ENCODE measurements at places on chromosomes 5 and 9.

DNA sequence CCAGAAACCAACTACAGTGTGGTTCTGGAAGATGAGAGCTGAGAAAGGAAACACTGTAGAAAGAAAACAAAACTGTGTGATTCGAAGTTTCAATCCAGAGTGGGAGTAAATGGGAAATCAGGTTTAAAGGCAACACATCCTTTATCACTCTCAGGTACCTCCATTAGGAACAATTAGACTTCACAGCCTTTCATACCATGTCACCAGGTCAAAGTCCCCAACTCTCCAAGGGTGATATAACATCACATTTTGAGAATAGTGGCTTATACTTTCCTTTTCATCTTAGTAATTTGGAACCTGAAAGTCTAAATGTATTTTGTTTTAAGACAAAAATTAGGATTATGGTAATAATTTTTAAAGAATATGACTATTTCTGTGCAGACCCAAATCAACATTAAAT is 194.9 kb upstream of the WWC1 start:
- DNase-seq: no peak

DNA sequence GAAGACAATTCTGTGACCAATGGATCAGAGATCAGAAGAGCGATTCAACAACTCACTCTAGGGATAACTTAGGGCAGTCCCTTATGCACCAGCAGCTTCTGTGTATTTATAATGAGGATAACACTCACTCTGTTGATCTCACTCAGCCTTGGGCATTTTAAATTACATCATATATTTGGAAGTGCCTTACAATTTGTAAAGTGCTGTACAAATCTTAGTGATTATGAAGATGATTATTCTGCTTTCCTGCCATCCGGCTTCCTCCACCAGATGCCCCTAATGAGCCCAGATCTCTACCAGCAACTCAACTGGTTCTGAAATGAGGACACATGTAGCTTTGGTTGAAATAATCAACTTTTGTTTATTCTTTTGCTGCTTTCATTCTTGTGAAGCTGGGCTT is 105.3 kb downstream of the PCSK1 start:
- no peak for DNase-seq

DNA sequence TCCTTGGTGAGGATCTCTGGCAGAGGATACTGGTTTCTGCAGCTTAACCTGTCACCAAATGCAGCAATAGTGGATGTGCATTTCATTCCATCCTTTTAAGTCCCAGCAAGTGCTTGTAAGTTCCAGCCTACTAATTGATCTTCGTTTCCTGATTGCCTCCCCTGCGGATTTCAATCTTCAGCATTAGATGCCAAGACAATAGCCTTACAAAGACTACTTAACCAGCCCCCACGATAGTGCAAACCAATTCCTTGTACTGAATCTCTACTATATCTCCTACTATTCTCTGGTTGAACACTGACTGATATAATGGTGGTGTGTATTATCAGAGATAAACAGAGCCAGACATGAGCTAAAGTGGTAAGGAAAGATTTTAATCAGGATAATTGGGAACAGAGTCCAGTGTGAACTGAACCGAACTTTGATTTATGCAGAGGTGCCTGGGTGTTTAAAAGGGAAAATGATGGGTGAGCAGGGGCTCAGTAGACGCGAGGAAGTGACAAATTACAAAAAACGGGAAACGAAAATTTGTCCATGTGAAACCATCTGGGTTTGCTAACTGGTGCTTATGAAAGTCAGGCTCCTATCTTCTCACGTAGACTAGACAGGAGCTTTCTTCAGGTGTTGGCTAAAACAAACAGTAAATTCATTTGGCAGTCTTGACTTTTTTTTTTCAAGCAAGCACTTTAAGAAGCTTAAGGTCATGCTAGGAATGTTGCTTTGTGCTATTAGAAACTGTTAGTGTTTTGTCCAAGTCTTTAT is 106.9 kb upstream of the ST8SIA4 start:
- no peak for DNase-seq

GRCh38 chr9:126791406-126792230 is 13.2 kb upstream of the ZBTB43 start:
- DNase-seq: no peak

DNA sequence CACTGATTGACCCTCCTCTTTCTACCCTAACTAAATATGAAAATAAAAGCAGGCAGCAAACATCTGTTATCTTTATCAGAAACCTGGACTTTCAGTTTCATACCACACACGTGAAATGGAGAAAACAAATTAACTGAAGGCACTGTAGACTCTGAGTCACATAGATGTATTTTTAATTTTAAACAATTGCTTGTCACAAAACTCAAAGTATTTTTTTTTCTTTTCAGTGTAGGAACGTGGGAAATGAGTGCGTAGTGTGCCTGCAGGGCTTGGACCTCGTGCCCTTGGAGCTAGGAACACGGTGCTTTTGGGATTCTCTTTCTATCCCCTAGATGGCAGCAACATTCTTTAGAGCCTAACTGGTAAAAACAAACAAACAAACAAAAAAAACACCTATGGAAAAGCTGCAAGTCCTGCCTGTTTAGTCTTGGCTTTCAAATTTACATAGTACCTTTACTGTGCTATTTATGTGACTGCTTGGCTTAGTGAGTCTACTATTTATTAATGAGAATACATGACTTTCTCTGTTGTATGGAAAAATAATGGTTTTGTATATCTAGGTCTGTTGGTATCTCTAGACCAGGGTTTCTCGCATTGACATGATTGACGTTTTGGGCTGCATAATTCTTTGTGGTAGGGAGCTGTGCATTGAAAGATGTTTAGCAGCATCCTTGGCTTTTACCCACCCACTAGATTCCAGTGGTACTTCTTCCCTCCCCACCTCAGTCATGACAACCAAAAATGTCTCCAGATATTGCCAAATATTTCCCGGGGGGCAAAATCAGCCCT is 16.8 kb upstream of the ACTBL2 start:
- DNase-seq: peak; percentile 24

DNA sequence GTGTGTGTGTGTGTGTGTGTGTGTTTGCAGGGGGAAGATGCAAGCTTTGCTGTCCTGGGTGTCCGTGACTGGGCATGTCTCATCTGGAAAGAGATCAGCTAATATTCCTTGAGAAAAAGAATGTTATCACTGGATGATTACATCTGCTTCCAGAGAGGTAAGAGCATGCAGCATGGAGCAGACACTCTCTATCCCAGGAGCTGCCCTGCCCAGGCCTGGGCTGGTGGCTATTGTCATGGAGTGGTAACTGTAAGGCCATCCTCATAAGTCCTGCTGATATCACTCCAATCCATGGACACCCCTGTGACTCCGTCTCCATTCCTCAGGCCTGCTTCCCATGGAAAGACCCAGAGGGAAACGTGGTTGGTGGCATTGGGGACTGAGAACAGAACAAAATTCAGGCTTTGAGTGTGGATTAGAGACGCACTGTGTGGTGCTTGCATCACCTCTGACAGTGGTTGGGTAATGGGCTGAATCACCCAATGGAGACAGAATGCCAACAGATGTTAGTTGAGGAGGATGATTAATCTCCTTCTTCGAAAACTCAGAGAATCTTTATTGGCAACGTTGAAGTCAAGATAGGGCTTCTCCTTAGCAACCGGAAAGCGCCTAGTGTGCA is 52.0 kb upstream of the KCNIP1 start:
- no peak for DNase-seq

DNA sequence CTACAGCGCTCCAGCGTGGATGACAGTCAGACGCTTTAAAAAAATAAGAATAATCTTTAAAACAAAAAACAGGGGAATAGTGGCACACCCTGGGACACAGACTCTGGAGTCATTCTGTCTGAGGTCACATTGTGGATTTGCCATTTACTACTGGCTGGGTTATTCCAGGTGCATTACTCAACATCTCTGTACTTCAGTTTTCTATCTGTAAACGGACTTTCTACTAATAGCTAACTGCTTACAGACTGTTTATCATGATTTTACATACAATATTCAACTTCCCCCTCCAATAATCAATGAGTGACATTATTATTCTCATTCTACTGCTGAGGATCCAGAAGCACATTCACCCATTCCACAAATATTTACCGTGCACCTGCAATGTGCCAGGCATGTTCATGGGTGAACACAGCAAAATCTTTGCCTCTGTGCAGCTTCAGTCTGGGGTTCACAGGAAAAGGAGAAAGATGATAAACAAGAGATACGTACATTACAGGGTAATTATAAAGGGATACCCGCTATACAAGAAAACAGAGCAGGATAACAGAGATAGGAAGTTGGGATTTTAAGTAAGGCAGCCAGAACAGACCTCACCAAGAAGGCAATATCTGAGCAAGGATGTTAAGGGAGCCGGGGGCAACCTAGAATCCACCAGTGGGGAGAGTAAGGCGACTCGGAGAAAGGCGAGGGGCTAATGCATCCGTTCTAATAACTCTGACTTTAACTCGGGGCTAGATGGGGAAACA is 984 bp upstream of the RAD23B start:
- no peak for DNase-seq

DNA sequence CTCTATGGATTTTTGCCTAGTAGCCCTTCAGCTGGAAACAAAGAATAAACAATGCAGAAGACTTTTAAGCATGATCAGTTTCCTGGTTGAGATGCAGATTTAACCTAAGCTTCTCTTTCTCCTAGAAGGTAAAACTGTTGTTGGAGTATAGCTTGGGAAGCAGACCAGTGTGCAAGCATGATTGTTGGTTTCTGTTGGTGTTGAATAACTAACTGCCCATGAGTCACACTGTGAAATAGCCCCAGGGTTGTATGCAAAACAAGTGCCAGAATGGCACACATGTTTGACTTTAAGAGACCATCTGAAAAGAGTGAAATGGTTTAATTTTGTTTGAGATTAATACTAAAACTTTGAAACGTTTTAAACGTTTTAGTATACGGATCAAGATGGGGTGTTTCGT is 227.1 kb downstream of the ARHGEF28 start:
- DNase-seq: no peak

- no peak for DNase-seq
Measured at GRCh38 chr5:164233791-164234190, 728.4 kb downstream of the MAT2B start.

DNA sequence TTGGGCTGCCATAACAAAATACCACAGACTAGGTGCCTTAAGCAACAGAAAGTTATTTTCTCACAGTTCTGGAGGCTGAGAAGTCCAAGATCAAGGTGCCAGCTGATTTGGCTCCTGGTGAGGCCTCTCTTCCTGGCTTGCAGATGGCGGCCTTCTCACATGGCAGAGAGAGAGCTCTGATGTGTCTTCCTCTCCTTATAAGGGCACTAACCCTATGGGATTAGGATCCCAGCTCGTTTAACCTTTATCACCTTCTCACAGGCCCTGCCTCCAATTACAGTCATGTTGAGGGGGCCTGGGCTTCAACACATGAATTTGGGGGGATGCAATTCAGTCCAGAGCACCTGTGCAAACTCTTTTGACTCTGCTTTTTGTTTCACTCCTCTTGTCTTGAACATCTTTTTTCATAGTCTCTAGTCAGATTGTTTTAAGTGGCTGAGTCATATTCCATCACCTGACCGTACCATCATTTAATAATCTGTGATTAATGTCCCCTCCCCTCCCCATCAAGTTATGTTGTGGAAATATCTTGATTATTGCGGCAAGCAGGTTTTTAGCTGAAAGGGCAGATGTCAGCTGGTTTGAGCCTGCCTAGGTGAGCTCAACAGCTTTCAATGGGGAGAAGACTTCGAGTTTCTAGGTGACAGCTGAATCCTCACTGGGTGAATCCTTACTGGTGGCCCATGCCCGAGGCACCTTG is 61.8 kb downstream of the NDFIP1 start:
- DNase-seq: no peak

GRCh38 chr5:75202935-75203334 is 33.7 kb downstream of the ANKRD31 start:
- no peak for DNase-seq

DNA sequence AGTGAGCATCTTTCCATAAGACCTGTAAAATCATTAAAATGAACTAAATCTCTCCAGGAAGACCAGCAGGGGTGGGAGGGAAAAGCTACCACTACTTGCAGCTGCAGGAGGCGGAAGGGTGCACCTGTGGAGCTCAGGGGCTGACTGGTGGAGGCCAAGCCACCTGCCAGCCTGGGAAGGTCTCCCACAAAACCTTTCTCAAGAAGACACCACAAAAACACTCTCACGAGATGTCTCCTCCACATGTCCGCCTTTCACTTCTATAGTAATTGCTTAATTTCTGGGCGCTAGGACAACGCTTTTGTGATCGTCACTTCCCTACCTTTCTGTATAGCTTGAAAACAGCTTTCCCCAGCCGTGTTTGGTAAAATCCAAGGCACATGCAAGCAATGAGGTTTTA is 114.4 kb downstream of the ROR2 start:
- no peak for DNase-seq

- DNase-seq: no peak
Measured at GRCh38 chr5:9713959-9714586, 83.9 kb upstream of the TAS2R1 start.

- DNase-seq: no peak
Measured at GRCh38 chr9:89993678-89994630, 389.1 kb downstream of the GADD45G start.

- no peak for DNase-seq
Measured at GRCh38 chr5:93092349-93093105, 488.5 kb downstream of the NR2F1-AS1 start.

- no peak for DNase-seq
Measured at GRCh38 chr9:114285166-114285867, 37.6 kb upstream of the ORM1 start.

DNA sequence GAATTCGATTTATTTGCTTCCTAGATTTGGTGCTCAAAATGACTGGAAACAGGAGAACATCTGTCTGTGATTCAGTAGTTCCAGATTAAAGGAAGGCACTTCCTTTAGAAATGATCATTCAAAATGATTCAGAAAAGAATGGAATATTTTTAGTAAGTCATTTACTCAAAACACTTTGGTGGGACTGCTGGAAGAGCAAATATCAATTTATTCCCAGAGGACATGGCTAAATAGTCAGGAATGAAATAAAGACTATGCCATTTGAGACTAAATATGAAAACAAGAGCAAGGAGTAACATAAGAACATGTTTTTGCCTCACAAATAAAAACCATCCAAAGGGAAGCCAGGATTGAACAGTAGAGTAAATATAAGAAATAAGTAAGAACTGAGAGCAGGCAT is 138.6 kb upstream of the RASA1 start:
- DNase-seq: no peak

- DNase-seq: no peak
Measured at GRCh38 chr9:135517407-135517822, 3.8 kb upstream of the LCN1 start.

DNA sequence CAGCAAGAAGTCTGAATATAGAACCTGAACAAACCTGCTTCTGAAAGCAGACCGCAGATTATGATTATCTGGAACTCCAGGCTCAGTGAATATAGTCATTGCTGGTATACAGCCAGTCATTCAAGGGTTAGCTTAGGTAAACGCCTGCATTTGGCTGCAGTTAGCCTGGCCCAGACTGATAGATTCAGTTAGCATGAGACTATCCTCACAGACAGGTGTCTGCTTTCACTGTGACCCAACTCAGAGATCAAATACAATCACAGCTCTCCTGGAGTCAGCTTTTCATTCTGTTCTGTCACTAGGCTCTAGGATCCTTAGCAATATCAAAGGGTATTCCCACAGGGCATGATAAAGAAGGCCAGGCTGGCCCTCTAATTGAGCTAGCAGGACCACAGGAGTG is 138.6 kb upstream of the PLCXD3 start:
- no peak for DNase-seq

- DNase-seq: no peak
Measured at GRCh38 chr5:109757490-109757889, 67.8 kb downstream of the MAN2A1 start.
